ENCODE measurements at places on chromosomes 2 and 18. TPM values are rescaled to one million over a fixed set of nuclear protein-coding genes. Genes with fewer than 3 reads are reported as not detected.

GRCh38 chr2:108853421-108853820 is 66.8 kb downstream of the CCDC138 start:
- no peak for DNase-seq

- no peak for DNase-seq
Observed at GRCh38 chr2:96157649-96158553, 12.7 kb upstream of the DUSP2 start.

DNA sequence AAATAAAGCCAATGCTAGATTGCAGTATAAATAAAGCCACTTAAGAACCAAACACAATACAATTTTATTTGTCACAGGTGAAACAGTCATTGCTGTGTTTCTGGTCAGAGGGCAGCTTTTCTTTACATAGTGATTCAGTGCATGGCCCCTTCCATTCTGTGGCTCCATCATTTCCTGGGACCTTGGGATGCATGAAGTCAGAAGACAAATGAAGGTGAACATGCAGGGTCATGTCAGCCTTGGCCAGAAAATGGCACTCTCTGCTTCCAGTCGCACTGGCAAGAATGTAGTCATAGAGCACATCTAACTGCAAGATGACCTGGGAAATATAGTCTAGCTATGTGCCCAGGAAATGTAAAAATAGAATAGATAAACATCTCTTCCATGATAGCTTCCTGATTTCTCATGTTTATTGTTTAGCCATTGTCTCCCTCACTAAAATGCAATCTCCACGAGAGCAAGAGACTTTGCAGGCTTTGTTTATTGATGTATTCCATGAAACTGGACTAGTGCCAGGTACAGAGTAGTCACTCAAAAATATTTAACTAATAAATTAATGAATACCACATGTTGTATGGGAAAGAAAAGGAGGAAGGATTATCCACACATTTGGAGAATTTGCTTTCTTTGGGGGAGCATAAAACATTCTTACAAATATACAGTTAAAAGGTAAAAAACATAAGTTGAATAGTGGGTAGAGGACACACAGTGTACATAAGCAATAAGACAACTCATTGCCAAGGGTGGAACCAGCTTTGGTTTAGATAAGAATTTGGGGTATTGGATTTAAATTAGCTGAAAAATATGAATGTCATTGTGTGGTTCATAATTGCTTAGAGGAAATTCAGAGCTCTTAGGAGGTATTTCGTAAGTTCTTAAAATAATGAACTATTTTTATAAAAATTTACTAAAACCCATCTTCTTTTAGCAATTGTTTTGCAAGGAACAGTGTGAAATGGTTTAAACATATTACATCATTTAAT is 343.8 kb downstream of the PID1 start:
- DNase-seq, result no peak

DNA sequence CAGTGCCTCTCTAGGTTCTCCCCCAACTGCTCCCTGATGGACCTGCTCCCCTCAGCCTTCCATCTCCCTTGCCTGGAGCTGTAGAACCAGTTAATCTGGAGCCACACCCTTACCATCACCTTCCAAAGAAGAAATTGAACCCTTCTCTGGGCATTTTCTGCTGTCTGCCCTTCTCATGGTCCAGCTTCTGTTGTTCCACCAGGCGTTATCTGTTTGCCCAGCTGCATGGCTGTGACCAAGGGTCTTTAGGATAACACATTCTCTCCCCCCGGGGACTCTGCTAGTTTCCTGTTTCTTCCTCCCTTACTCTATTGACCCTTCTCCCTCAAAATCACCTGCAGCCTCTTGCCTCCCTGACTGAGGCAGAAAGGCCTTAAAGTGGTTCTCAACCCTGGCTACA is 3.2 kb upstream of the ANKRD53 start:
- no peak for DNase-seq

- DNase-seq, result no peak
Observed at GRCh38 chr2:48713647-48714046, 41.9 kb downstream of the LHCGR start.

DNA sequence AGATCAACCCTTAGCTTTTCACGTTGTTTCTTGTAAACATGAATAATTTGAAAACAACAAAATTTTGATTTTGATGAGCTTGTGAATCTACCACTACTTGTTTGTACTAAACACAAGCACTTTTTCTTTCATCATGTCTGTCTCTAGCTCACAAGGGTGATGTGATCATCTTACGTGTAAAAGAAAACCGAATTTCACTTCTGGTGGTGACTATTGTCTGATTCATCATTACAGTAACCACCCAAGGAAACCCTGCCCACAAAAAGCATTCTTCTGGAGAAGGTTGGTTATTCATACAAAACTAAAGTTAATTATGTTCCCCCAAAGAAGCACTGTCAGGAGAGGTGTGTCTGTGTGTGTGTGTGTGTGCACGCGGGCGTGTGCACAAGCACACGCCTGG is 285.4 kb downstream of the ZNF516 start:
- no peak for DNase-seq

DNA sequence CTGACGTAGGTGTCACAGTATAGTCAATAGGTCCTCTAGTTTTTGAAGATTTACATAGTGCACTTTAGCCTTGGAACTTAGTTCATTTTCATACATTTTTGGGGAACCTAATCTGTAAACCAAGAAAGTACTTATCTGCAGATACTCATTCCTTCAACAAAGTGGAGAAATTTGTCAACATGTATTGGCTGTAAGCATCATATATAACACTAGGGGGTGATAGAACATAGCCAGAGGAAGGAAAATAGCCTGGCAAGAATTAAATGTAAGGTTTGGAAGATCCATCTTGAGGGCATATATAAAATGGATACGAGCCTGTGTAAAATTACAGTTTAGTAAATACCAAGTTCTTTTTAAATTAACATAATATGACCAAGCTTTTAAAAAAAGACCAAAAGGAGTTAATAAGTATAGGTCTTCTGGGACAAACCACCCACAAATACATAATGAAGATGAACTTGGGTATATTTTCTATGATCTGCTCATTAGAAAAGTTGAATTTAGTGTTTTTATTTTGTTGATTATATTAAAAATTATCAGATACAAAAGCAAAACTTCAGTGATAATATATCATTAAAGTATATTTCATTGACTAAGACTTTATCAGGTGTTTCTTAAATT is 18.2 kb downstream of the RPL37A start:
- no peak for DNase-seq

DNA sequence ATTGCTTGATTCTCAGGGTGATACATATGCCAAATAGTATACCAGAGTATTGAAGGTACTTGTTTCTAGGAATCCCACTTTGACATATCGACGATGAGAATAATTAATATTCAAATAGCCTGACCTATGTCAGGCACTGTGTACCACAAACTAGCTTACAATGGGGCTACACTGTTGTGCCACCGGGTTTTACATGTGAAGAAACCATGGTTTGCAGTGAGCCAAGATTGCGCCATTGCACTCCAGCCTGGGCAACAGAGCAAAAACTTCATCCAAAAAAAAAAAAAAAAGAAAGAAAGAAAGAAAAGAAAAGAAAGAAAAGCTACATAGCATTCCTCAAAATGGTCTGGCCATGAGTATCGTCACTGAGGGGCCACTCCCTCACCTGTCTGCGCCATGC is 25.5 kb downstream of the GYPC start:
- DNase-seq, result no peak

- no peak for DNase-seq
Observed at GRCh38 chr2:127552846-127553245, 17.4 kb downstream of the MYO7B start.

DNA sequence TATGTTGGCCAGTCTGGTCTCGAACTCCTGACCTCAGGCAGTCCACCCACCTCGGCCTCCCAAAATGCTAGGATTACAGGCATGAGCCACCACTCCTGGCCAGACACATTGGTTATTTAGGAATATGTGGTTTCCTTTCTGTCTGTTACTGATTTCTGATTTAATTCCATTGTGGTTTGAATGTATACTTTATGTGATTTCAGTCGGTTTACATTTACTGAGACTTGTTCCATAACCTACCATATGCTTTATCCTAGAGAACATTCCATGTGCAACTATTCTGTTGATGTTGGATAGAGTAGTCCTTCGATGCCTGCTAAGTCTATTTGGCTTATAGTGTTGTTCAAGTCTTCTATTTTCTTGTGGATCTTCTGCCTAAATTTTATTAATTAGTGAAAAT is 1.6 kb upstream of the CCL20 start:
- no peak for DNase-seq

GRCh38 chr2:160433466-160434140 is 60.0 kb downstream of the RBMS1 start:
- no peak for DNase-seq

GRCh38 chr2:122635686-122636085 is 880.2 kb downstream of the TSN start:
- DNase-seq, result no peak

DNA sequence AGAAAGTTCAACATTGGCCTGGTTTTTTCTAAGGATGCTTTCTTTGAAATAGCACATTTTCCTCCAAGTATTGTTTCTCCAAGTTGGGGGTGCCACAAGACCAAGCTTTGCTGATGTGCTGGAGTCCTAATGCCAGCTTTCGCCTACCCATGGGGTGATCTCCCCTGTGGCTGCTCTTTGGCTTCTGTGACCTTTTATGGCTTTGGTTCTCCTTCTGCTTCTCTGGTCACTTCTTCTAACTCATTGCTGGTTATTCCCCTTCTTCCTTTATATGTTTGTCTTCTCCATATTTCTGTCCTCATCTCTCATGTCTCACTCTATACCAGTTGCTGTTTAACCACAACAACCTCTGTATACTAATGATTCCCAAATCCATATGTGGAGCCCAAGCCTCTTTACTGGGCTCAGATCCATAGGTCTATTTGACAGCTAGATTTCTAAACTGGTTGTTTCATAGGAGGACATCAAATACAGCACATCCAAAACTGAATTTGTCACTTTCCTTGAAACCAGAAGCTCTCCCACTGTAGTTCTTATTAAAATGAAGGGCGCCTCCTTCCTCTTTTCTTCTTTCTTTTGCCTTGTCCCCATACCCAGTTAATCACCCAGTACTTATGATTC is 23.1 kb downstream of the APOB start:
- no peak for DNase-seq

DNA sequence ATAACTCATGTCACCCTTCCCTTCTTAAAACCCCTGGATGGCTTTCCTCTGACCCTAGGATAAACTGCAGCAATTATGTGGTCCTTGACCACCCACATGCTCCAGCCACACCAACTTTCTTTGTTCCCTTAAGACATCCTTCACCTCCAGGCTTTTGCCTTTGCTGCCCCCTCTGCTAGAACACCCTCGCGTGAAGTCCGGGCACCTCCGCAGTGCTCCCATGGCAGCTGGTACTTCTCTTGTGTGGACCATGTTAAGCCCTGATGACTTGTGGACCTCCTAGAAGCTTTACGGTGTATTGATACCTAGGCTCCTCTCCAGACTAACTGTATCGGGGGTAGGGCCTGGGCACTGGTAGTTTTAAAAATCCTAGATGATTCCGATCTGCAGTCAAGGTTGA is 824 bp upstream of the ABHD1 start:
- no peak for DNase-seq

DNA sequence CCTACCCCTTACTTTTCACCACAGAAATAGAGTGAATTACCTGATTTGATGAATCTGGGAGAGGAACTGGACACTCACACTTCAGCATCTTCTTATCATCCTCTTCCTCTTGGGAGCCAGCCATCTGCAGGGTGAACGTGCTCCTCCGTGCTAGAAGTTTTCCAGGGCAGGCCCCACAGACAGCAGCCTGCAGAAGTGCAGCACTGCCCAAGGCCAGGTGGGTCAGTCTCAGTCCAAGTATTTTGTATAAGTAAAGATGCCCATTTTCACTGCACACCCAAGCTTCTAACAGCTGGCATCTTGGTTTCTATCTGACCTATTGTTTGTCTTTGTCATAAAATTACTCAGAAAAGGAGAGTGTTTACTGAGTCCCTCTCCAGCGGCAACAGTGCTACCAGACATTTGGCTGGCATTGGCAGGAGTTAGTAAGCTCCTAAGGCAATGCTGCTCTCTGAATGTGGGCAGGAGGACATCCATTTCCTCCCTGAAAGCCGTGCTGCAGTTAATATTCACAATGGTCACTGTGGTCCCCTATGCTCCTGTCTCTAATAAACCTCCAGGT is 222.6 kb upstream of the CTAGE1 start:
- DNase-seq, result no peak

DNA sequence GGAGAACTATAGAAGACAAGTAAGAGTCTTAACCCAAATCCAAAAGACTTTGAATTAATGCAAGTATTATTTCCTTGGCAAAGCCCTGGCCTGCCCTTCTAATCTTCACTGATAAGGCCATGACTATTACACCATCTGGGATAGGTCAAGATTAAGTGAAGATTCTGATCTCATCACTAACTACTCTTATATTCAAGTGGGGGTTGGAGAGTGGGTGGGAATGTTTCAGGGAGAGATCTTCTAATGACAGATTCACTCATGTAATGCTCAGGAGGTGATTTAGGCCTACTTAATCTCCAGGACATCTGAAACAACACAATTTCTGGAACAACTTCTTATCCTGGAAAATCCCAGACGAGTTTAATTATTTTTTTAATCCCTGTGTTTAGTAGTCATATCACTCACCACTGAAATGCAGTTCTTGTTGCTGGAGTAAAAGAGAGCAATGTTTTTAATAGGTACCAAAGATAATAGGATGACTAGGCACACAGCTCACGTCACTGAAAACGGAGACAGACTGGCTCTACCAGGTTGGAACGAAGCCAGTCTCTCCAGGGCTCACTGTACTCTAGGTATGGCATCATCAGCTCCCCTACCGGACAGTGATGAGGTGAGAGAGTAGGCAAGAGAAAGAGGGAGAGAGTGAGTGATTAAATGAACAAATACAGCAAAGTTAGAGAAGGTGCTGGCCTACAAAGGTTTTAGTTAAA is 133.1 kb downstream of the NCKAP5 start:
- no peak for DNase-seq

DNA sequence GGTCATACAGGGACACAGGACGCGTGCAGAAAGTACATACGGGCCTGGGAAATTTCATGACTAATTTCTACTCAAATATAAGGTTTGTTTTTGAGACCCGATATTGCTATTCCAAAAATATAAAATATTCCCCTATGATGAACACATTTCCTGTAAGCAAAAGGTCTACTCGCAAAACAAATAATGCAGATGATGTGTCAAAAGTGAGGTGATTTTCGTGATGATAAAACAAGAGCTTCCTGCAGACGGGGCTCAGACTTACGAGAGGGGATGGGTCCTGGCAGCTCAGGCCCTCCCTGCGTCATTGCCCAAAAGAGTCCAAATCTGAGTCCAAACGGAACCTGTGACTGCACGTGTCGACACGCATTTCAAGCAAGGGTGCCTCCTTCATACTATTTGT is 62.7 kb downstream of the MBP start:
- DNase-seq, result peak; percentile 13

DNA sequence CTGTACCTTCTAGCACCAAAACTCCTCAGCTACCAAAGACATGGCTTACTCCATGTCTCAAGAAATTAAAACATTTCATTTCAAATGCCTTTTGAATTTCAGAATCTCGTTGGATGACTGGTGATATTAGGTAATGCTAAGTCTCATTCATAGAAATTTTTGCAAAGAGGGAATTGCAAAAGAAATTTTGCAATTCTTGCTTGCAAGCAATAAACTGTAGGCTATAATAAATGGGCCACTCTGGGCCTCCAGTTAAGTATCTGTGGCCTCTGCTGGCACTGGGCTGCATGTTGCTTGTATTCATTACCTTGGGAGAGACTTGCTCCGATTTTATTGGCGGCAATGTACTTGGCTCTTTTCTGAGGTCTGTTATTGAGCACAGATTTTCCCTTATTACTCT is 2.8 kb upstream of the LCLAT1 start:
- DNase-seq, result no peak

The CHRND gene
- total RNA-seq, result not detected

The CEP76 gene
- total RNA-seq, result 3.4 TPM

The ZNF521 gene
- total RNA-seq, result 29.6 TPM

The TLX2 gene
- not detected for total RNA-seq

The VWC2L gene
- not detected for total RNA-seq

Data from Right ventricle myocardium inferior (tissue), 1 donor.